Suppressor macrophage treated with lipopolysaccharide for 1 hour (primary cell): ENCODE measurements at places on chromosomes 3 and 15.
A peak's percentile ranks its signal among the peaks of the same experiment; 100 is the strongest.

- no peak for DNase-seq
These were observed 74.8 kb downstream of the ABHD5 start for GRCh38 chr3:43765521-43765971.

DNA sequence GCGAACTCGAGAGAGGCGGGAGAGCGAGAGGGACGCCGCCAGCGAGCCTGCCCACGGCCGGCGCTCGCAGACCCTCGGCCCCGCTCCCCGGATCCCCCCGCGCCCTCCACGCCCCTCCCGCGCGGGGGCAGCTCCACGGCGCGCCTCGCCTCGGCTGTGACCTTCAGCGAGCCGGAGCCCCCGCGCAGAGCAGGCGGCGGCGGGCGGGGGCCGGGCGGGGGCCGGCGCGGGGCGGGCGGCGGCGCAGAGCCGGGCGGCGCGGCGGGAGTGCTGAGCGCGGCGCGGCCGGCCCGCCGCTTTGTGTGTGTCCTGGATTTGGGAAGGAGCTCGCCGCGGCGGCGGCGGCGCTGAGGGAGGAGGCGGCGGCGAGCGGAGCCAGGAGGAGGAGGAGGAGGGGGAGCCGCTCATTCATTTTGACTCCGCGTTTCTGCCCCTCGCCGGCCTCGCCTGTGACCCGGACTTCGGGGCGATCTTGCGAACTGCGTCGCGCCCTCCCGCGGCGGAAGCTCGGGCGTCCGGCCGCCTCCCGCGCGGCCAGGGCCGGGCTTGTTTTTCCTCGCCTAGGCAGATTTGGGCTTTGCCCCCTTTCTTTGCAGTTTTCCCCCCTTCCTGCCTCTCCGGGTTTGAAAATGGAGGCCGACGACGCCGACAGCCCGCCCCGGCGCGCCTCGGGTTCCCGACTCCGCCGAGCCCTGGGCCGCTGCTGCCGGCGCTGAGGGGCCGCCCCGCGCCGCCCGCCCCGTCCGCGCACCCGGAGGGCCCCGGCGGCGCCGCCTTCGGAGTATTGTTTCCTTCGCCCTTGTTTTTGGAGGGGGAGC, 524 bp downstream of the IGF1R start:
- DNase-seq: peak; percentile 60

DNA sequence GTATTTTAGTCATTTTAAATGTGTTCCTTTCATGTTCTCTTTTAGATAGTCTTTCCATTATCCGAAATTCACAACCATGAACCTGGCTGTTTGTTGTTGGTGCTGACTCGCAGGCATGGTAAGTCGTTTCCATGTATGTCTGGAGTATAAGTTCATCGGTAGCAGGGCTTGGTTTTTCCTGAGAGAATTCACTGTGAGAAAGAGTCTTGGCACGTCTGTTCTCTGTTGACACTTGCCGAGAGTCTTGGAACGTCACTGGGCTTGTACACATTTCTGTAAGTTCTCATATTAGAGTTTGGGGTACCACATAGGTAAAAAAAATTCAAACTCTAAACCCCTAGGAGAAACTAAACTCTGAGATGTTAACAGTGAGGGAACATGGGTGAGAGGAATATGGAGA, 29.4 kb upstream of the EIF4A2 start:
- DNase-seq: no peak

GRCh38 chr3:159765860-159766294, 222.8 kb upstream of the IL12A start:
- no peak for DNase-seq

DNA sequence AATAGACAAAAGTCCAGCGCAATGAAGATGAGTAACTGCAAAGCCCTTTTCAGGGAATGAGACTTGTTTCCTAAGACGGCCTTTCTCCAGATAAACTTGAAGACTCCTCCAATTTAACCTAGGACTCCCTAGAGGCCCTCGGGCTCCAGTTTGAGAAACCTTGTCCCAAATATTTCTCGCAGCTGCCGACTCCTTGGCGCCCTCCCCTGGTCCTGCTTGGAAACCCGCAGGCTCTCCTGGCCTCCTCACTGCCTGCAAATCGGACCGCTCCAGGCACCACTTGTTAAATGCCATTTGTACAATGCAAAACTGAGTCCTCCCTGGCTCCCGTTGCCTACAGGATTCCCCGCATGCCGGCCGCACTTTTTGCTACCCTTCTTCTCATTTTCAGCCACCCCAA, 36.8 kb downstream of the MUC4 start:
- peak; percentile 61 for DNase-seq

DNA sequence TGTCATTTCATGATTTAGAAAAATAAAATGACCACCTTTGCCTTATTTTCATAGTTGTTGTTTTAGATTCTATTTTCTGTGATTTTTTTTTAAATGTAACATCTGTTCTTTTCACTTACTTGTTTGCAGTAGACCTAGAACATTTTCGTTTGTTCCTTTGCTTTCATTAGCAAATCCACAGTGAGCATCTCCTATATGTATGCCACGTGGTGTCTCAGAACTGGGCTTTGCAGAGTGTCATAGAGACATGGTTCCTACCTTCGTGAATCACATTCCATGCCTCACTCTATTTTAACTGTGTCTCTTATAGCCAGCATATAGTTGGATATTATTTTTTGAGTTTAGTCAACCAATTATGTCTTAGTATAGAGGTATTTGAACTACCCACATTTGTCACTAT, 118.2 kb downstream of the KLF13 start:
- DNase-seq: no peak

DNA sequence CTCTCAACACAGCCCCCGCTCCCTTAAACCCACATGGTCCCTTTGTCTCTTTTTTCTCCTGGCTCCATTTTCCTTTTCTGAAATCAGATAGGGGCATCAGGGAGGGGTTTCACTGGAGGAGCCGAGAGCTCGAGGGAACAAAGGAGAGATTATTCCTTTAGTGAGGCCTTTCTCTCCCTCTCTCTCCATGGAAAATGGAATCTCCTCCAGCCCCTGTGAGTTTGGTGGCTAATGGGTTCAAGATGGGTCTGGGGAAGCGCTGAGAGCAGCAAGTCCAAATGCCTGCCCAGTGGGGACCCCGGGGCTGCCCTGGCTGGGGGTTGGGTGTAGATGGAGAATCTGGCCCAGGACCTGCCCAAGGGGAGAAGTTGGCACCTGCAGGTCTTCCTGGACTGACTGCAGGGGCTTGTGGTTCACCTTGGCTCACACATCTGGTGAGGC, 56.8 kb downstream of the ITGA11 start:
- DNase-seq: no peak

- no peak for DNase-seq
These were observed 166.0 kb upstream of the EIF1B start for GRCh38 chr3:40143283-40144090.

GRCh38 chr3:44048196-44048924, 193.3 kb upstream of the TOPAZ1 start:
- DNase-seq: no peak

DNA sequence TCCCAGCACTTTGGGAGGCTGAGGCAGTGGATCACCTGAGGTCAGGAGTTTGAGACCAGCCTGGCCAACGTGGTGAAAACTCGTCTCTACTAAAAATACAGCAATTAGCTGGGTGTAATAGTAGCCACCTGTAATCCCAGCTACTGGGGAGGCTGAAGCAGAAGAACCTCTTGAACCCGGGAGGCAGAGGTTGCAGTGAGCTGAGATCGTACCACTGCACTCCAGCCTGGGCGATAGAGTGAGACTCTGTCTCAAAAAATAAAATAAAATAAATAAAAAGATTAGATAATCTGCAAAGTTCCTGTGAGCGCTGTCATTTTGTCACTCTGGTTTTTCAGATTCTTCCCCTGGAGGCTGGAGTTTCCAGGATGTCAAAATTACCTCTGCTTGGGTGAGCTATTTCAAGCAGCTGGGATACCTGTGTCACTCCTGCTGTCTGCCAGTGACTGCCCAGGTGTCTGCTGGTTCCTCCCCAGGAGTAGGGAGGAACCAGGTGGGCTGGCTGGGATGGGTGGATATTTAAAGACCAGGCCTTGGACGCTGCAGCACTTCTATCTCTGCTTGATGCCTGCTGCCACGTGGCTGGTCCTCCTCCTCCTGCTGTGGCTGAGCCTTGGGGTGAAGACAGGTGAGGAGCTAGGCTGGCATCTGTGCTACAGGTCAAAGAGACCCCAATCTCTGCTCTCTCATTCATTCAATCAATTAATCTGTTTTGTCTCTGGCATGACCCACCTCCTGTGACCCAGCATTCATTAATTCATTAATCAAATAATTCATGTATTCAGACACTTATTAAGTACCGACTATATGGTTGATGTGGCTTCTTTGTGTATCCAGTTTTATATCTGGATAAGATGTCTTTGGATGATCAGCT, 19.5 kb upstream of the MUC20 start:
- peak; percentile 17 for DNase-seq

DNA sequence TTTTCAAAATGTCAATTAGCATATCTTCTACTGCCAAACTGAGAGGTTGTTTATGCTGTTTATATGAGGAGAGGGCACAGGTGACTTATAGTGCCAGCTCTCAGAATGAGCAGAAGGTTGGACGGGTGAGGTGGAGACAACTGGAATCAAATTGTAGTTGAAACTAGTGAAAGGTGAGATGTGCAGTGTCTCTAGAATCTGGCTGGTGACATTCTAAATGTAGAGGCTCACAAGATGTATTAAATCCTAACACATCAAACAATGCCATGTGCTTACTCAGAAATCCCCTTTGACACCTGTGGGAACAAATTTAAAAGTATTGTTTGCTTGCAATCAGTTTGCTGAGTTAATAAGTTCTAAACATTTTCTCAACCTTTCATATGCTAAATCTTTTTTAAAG, 40.8 kb downstream of the CRYBG3 start:
- no peak for DNase-seq

- no peak for DNase-seq
These were observed 284.5 kb upstream of the PLSCR5 start for GRCh38 chr3:146889626-146890025.

DNA sequence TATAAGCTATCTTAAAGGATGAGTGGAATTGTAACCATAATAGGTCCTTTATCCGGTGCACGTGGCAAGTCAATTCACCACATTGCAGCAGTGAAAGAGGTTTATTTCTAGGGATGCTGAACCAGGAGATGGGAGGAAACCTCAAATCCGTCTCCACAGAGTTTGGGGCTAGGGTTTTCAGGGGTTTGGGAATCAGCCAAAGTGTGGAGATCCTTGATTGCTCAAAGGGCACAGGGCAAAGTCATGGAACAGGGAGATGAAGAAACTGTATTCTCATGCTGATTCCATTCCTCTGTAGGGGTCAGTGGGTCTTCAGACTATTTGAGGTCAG, 7.2 kb upstream of the RAF1 start:
- DNase-seq: no peak

GRCh38 chr3:142134799-142135325, 14.5 kb downstream of the TFDP2 start:
- DNase-seq: no peak

GRCh38 chr15:31376511-31376910, 49.9 kb downstream of the KLF13 start:
- DNase-seq: no peak

GRCh38 chr3:143315766-143316165, 196.2 kb downstream of the CHST2 start:
- DNase-seq: peak; percentile 33

- no peak for DNase-seq
These were observed 68.7 kb downstream of the AAGAB start for GRCh38 chr15:67185621-67186225.

GRCh38 chr15:82197733-82198594, 64.6 kb downstream of the EFL1 start:
- peak; percentile 78 for DNase-seq

GRCh38 chr3:174156200-174156599, 702.9 kb upstream of the NAALADL2 start:
- DNase-seq: no peak

- DNase-seq: no peak
These were observed 48.2 kb downstream of the TRIM42 start for GRCh38 chr3:140726066-140726465.

DNA sequence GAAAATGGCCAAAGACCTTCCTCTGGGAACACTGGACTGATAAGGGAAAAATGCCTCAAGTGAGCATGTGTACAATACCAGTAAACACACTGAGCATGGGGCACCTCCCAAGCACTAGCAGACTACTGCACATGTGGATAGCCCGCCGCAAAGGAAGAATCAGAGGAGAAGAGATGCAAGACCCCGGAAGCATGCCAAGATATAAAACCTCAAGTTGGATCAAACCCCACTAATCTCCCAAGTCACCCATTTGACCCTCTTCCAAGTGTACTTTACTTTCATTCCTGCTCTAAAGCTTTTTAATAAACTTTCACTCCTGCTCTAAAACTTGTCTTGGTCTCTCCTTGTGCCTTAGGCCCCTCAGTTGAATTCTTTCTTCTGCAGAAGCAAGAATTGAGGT, 121.1 kb upstream of the PLAAT1 start:
- DNase-seq: no peak

DNA sequence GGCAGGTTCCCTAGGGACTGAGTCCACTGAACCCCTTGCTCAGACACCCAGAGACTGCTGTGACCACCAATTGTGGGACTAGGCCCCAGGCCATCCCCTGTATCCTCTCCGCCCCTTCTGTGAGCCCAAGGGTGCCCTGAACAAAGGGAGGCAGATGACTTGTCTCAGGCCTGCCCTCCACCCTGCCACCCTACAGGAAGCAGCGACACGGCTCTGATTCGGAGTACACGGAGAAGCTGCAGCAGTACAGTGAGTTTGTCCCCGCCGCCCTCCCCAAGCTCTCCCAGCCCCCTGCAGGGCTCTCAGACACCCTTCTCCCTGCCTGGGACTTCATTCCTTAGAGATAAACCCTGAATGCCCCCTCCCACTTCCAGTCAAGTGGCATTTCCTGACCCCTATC, 16.6 kb downstream of the EPHB3 start:
- no peak for DNase-seq

GRCh38 chr3:10515396-10515795, 10.0 kb upstream of the ATP2B2 start:
- no peak for DNase-seq

GRCh38 chr3:138062626-138063025, 52.7 kb downstream of the CLDN18 start:
- DNase-seq: no peak

DNA sequence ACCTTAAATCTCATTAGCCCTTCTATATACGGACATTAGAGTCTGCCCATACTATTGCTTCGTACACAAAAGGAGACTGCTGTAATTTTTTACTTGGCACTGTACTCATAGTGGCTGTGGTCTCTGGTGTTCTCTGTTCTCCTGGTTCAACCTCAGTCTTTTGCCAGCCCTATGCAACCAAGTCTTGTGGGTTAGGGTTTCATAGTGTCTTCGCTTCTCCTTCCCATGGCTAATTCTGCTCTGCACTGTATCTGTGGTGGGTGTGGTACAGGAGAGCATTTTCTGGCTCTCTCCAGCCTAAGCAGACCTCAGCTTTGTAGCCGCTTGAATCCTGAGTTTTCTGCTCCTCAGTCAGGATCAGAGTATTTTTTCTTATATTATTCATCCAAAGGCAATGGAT, 981.2 kb downstream of the SQOR start:
- no peak for DNase-seq

DNA sequence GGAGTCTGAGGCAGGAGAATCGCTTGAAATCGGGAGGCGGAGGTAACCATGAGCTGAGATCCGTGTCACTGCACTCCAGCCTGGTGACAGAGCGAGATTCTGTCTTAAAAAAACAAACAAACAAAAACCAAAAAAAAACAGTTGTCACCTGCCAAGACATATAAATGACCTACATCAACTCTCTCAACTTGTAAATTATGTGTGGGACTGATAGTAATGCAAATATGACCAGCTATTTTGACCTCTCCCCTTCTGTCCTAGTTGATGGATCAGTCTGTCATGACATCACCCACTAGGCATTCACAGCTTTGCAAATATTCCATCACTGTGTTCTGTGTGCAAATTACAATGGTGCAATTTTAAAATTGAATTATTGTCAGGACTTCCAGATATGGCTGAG, 175.4 kb downstream of the EBLN2 start:
- DNase-seq: no peak
